ENCODE measurements at places on chromosomes 5 and 9.

GRCh38 chr9:79004032-79004431, 567.7 kb upstream of the TLE4 start:
- DNase-seq: no peak

- no peak for DNase-seq
Observed at GRCh38 chr5:166845044-166845443, 1446.4 kb upstream of the WWC1 start.

- DNase-seq: no peak
Observed at GRCh38 chr9:95993337-95993736, 117.8 kb downstream of the ERCC6L2 start.

DNA sequence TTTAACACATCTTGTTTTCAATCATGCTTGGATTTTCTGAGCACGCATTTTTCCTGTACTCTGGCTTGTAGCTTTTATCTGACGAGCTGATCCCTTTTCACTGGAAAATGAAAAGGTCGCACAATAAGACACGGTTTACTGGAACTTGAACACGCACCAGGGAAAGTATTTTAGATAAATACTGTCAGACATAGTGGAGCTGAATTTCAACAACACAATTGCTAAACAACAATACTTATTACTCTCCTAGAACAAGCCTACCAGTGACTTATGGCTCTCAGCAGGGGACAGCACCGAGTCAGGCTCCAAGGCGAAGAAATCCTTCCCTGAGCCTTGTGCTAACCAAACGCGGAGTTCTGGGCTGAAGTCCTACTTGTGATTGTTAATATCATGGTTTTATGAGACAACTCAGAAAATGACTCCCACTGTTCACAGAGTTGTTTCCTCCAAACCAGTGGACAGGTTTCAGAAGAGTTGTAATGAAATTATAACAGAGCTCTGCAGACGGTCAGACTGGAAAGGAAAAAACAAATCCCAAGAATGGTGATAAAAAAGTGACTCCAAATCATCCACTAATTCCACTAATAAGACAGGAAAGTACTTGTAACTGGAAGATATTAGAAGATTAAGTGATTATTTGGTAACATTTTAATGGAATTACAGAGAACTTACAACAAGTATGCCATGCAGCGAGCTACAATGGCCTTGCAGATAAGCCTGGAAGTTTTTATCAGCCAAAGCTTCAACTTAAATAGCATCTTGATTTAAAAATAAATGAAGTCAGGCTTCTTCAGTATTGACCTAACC, 359.6 kb downstream of the EBF1 start:
- no peak for DNase-seq

GRCh38 chr9:111094433-111094924, 56.2 kb upstream of the LPAR1 start:
- DNase-seq: no peak

DNA sequence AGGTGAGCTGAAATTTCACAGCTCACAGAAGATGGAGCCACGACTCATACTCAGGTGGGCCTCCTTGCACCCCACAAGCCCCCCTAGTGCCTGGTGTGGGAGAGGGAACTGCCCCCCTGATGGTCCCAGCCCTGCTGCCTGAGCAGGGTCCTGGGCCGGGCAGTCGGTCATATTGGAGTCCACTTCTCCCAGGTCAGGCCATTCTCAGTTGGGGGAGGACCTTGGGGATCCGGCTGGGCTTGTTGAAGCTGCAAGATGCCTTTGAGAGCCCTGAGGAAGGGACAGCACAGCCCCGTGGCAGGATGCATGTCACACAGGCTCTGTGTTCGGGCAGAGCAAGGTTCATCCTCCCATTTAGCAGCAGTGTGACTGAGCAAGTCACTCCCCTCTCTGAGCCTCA, 56.6 kb downstream of the ERGIC1 start:
- DNase-seq: no peak
